ENCODE measurements at places on chromosomes 16 and 17. TPM values are rescaled to one million over a fixed set of nuclear protein-coding genes. Genes with fewer than 3 reads are reported as not detected.

NPIPB4 gene
- total RNA-seq = 68.7 TPM

GRCh38 chr16:66427036-66427860, at the start of gene BEAN1:
BEAN1 (plus strand) TSS chr16:66427295; CDS start chr16:66437677, 10,382 bp downstream.
- DNase-seq = peak; percentile 62

GRCh38 chr17:59456428-59456827, 109.0 kb upstream of the DHX40 start:
- DNase-seq = no peak

GRCh38 chr16:15810411-15810810, 46.4 kb downstream of the MYH11 start:
- DNase-seq = no peak

PYDC1 gene
- total RNA-seq = not detected

KRTAP4-5 gene
- total RNA-seq = not detected

DNA sequence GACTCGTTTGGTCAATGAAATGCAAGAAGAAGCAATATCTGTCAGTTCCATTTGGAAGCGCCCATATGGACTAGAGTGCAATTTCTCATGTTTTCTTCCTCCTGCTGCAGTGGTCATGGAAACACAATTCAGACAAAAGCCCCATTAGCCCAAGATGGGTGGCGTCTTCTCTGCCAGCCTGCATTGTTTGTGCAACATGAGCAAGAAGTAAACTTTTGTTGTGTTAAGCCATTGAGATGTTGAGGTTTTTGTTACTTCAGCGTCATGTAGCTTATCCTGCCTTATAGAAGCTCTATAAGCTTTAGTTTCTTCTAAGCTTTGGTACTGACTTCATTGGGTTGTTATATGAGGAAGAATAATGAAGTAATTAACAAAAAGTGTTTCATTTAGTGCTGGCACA, 137.4 kb downstream of the NPIPB5 start:
- DNase-seq = no peak

GRCh38 chr17:45792995-45793755, 9.1 kb downstream of the CRHR1 start:
- DNase-seq = no peak

- peak; percentile 92 for DNase-seq
Observed at GRCh38 chr17:38676706-38677504, 2.1 kb upstream of the EPOP start.

DNA sequence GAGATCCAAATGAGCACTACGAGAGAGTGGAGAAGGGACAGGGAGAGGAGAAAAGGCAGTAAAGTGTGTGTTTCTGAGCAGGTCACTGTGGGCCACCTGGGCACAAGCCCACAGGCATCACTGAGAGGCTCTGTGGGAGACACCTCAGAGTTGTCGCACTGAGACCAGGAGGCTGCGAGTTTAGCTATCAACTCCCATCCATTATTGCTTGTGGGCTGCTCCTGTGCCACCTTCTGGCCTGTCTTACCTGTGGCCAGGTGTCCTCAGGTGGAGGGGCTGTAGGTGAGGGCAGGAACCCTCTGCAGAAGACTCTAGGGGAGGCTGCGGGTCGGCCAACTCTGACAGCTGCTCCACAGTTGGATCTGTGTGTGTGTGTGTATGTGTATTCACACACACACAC, 2.5 kb upstream of the PRR29 start:
- DNase-seq = no peak

G6PC1 gene
- total RNA-seq = not detected

CWC25 gene
- total RNA-seq = 8.2 TPM

DNA sequence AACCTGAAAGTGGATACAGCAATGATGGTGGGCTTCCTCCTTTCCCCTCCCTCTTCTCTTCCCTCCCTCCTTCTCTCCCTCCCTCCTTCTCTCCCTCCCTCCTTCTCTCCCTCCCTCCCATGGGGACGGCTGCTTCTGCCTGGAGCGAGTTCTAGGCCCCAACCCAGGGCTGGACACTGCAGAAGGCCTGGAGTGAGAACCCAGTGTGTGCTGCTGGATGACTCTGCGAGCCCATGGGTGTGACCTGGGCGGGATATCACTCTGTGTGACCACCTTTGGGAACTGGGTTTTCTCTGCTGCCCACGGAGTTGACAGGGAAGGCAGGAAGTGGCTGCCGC, 242.6 kb upstream of the GSE1 start:
- DNase-seq = no peak

CTRB2 gene
- not detected for total RNA-seq

SCNN1G gene
- 0.28 TPM for total RNA-seq

KIF19 gene
- total RNA-seq = 2.7 TPM

- DNase-seq = no peak
Observed at GRCh38 chr17:9226794-9227135, 205.5 kb downstream of the NTN1 start.

PPP1R27 gene
- total RNA-seq = not detected

DNA sequence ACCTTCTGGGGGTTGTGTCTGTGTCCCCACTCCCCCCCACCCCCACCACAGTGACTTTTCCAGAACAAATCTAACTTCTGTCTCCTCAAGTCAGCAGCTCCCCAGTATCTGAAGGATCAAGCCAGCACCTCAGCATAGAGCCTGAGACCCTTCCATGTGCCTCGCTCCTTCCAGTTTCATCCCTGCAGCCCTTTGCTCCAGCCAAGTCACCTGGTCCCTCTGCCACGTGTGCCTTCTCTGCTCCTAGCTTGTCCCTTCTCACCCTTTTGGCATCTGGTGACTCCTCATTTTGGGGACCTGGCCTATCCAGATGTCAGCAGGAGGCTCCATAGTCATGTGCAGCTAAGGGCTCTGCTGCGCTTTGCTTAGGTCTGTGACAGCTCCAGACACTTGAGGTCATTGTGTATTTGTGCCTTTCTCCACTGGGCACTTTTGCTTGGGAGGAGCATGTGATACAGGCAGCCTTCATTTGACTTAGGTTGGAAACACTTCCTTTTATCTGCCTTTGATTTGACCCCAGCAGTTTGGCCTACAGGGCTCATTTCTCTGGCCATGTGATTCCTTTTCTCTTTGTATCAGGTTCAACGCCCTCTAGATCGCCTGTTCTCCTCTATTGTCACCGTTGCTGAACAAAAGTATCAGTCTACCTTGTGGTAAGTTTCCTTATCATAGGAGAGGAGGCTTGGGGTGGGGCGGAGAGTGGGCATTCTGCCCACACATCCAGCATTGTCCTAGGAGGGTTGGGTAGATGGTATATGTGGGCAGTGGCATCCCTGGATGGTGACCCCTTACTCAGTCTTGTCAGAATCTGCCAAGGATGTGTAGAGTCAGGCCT, 7.1 kb upstream of the NFATC3 start:
- no peak for DNase-seq

DNA sequence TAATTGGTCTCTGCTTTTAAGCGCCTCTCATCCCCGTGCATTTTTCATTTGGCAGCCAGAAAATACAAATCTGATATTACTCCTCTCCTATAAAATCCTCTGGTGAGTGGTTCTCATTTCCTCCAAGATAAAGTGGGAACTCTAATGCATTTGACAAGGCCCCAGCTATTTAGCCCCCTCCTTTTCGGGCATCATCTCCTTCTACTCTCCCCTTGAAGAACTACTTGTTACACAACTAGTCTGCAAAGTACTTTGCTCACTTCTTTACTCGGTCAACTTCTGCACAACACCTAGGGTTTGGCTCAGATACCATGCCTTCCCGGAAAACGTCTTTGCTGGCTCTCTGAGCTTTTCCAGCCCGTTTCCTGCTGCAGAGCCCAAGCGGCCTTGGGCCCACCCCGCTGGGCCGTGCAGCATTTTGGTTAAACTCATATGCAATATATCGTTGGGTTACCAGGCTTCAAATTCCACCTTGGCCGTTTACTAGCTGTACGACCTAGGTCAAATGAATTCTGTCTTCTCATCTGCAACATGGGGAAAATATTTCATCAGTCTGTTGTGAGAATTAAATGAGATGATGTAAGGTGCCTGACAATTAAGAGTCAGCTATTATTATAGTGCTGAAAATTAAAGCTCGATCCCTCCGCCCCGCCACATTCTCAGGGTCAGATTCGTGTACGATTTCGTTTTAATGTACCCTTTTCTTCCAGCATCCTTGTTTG, 883 bp upstream of the TAF15 start:
- DNase-seq = no peak

SLFN12 gene
- total RNA-seq = 16.8 TPM

SMIM36 gene
- not detected for total RNA-seq

ZPBP2 gene
- not detected for total RNA-seq

SECTM1 gene
- 3.3 TPM for total RNA-seq

- no peak for DNase-seq
Observed at GRCh38 chr16:87895641-87896141, 26.4 kb upstream of the SLC7A5 start.

GRCh38 chr17:3029213-3029913, 34.0 kb downstream of the OR1D5 start:
- DNase-seq = no peak

DNA sequence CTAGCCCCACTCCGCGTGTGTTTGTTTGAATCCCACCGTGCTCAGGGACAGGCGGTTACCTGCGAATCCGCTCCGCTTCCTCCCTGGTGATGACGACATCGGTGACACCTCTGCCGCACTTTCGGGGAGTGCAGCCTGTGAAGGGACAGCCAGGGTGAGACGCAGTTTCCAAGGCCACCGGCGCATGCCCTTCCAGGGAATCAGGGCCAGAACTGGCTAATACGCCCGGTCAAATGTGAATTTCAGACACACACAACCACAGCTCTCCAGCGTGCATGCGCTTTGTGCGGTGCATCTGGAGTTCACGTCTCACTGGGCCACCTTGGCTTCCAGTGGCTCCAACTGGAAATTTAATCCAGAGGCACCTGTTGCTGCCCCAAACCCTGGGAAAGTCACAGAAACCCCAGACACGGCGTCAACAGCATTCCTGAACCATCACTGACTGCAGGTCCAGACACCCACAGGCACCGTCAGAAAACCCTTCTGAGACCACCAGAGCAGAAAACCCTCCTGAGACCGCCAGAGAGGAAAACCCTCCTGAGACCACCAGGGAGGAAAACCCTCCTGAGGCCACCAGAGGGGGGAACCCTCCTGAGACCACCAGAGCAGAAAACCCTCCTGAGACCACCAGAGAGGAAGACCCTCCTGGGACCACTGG, 6.6 kb upstream of the HEXD start:
- DNase-seq = no peak

DNA sequence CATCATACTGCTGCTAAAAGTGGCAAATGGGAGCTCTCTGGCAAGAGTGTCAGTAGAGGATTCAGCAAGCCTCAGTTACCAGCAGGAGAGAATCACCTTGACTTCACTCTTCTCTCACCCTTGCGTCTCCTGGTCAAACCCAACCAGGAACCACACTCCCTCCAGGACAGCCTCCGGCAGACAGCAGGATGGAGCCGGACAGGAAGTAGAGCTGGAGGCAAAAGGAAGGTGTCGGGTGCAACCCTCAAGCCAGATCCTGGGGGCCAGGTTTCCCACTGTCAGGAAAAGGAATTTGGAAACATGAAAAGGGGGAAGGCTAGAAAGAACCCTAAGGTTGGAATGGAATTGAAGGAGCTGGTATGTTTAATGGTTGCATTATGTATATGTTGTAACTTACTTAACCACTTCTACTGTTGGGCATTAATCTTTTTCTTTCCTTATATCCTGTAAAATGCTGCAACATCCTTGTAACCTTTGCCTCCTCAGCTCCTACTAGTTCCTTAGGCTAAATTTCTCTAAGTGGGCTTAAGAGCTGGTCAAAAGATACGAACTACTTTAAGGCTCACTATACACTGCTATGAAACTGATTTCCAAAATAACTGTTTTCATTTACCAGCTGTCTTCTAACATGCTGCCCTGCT, 40.3 kb downstream of the CYTH1 start:
- no peak for DNase-seq

TMEM238L gene
- total RNA-seq = not detected

B4GALNT2 gene
- total RNA-seq = not detected

DNA sequence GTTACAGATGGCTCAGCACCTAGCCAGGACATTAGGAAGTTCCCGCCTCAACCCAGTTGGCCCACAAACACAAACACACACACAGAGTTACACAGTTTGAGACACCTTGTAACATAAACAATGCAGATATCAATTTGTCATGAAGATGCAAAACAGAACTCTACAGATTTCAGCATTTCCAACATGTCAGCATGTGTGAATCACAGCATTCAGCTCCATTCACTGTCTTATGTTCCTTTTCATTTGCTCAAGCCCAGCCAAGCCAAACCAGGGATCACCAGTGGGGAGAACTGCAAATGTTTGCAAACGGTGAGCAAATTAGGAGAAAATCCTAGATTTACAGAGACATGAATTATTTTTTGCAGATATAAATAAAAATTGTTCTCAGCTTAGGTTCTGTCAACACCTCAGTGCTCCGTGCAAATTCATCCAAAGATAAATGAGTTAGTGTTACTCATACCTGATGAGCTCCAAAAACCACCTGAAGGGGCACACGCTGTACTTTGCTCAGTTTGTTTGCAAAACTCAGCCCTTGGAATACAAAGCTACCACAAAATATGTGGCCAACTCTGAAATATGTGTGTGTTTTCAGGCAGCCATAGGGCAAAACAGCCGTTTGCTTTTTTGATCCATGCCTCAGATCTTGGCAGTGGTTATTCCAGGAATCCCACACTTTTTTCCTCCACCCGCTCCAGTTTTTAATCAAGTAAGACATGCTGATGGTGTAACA, 16.3 kb upstream of the COX10 start:
- DNase-seq = peak; percentile 37

GRCh38 chr17:40316571-40317344, 7.8 kb downstream of the RARA start:
- DNase-seq = no peak

- DNase-seq = no peak
Observed at GRCh38 chr16:88035292-88035691, 84.1 kb downstream of the BANP start.

DNA sequence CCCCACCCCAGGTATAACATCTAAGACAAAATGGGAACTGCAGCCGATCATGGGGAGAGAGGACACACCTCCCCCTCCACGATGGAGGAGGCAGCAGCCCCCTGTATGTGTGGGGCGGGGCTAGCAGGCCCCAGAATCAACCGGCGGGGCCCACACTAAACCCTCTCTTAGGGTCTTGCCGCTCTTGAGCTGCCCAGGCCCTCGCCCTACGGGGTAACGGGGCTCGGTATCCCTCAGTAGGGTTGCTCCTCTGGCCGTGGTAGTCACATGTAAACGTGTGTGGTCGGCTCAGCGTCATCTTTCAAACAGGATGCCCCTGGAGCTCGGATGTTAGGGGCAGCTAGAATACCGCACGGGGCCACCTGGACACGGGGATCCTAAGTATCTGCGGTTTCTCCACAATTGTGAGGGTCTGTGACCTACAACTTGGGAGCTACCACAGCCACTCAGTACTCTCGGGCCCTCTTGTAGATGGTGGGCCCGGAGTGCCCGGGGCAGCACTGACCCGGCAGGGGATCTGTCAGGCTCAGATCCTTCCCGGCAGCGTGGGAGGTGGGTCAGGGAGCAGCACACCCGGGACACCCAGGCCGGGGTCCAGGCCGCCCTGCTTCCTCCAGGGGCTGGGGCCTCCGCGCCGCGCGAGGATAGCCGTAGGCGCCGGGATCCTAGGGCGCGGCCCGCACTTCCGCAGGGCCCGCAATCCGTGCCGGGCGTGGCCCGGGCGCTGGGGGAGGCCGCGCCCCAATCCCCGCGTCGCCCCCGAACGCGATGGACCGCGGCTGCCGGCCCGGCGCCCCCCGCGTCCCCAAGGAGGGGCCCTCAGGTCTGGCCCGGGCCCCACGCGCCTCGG, 781 bp downstream of the ARHGDIA start:
- DNase-seq = no peak

All from spinal cord (tissue), 10 donors.